ENCODE measurements at places on chromosomes 4 and X.

DNA sequence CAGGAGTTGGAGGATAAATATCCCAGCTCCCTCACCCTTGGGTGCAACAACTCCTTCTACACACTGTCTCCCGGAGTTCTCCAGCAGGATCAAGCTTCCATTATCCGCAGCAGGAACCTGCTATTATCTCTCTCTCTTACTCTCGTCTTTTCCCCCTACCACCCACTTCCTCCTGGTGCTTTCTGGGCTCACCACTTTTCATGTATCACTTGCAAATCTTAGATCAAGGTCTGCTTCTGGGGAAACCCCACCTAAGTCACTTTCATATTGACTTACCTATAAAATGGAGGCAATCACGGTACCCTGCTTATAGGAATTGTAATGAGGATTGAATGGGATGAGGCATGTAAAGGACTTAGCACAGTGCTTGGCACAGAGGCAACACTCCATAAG lies 589.5 kb downstream of the BCOR start:
- no peak for DNase-seq

- no peak for DNase-seq
Observed at GRCh38 chrX:12488220-12488619, 303.0 kb upstream of the PRPS2 start.

DNA sequence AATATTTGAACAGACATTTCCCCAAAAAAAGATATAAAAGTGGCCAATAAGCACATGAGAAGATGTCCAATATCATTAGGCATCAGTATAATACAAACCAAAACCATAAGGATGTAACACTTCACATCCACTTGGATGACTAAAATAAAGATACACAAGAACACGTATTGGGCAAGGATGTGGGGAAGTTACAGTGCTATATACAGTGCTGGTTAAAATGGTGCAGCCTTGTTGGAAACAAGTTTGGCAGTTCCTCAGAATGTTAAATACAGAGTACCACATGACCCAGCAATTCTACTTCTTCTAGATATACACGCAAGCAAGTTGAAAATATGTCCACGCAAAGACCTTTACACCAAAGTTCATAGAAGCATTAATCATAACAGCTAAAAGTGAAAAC lies 58.9 kb downstream of the HAUS3 start:
- DNase-seq = no peak

GRCh38 chr4:105162123-105162796 lies 15.6 kb downstream of the TET2 start:
- no peak for DNase-seq

- no peak for DNase-seq
Observed at GRCh38 chr4:110188113-110188512, 10.3 kb downstream of the ELOVL6 start.

GRCh38 chr4:149785696-149786431 lies 29.8 kb downstream of the IQCM start:
- no peak for DNase-seq

- DNase-seq = no peak
Observed at GRCh38 chr4:166903408-166903807, 330.9 kb downstream of the SPOCK3 start.

DNA sequence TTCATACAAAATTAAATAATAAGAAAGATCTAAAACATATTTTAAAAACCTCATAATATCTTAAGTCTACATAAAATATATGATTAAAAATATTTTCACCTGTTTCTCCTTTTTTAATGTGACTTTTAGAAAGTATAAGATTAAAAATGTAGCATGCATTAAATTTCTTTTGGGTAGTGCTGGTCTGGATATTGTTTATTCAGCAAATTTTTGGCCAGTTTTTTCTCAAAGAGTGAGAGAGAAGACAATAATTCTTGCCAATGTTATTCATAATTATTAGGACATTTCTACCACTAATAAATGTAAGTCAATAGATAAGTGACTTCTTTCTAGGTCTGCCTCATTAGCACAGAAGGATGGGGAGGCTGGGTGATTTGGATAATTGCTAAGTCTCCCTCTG lies 14.1 kb downstream of the MAGEB1 start:
- no peak for DNase-seq

DNA sequence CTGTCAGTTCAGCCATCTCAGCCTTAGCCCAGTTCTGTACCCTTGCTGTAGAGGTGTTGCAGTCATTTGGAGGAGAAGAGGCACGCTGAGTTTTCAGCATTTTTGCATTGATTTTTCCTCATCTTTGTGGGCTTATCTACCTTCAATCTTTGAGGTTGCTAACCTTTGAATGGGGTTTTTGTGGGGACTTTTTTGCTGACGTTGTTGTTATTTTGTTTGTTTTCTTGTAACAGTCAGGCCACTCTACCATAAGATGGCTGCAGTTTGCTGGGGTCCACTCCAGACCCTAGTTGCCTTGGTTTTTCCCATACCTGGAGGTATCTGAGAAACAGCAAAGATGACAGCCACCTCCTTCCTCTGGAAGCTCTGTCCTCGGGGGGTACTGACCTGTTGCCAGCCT lies 22.8 kb upstream of the TMEM271 start:
- no peak for DNase-seq

- DNase-seq = peak; percentile 90
Observed at GRCh38 chr4:88592600-88593448, 544 bp downstream of the HERC3 start.

GRCh38 chr4:77376788-77377460 lies 219.9 kb downstream of the CCNG2 start:
- DNase-seq = no peak

- no peak for DNase-seq
Observed at GRCh38 chrX:153409414-153410101, 1.7 kb upstream of the ZFP92 start.

DNA sequence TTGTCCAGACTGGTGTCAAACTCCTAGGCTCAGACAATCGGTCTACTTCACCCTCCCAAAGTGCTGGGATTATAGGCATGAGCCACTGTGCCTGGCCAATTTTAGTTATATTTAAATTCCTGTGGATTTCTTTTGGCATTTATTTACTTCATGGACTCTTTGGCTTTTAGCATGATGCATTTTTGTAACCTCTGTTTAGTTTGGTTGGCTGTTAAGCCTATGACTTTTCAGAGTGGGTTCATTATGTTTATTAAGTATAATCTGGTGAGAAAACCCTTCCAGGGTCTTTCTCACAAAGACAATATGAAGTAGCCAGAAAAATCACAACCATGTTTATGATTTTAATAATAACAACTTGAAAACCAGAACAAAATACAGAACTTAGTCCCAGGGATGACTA lies 49.4 kb downstream of the USP38 start:
- no peak for DNase-seq

DNA sequence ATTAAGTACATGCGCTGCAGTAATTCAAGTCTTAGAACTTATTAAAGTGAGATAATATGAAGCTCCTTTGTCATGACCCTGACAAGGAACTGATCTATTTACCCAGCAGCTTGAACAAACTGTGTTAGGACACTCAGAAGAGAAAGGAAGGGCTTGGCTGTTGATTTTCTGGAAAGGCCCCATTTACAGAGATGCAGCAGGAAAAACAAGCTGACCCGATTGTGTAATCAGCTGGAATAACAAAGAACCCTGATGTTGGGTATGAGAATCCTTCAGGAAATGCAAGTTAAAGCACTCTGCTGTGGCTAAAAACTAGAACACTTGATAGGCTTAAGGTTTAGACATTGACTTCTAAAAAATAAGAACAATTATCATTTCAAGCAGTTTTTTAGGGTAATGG lies 64.8 kb downstream of the TBC1D9 start:
- DNase-seq = no peak

- no peak for DNase-seq
Observed at GRCh38 chrX:71215338-71215912, 7.6 kb upstream of the GJB1 start.

- no peak for DNase-seq
Observed at GRCh38 chrX:118499295-118499694, 3.7 kb downstream of the DOCK11 start.

- DNase-seq = no peak
Observed at GRCh38 chr4:158995040-158995439, 107.8 kb upstream of the RAPGEF2 start.

DNA sequence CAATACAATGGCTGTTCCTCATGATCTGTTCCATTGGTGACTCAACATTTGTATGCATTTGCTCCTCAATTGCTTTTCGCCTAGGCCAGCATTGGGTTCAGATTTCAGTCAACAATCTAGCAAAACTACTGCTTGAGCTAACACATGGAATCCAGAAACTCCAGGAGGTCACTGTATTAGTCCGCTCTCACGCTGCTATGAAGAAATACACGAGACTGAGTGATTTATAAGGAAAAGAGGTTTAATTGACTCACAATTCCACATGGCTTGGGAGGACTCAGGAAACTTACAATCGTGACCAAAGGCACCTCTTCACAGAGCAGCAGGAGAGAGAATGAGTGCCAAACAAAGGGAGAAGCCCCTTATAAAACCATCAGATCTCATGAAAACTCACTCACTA lies 67.1 kb downstream of the RXFP1 start:
- DNase-seq = no peak

DNA sequence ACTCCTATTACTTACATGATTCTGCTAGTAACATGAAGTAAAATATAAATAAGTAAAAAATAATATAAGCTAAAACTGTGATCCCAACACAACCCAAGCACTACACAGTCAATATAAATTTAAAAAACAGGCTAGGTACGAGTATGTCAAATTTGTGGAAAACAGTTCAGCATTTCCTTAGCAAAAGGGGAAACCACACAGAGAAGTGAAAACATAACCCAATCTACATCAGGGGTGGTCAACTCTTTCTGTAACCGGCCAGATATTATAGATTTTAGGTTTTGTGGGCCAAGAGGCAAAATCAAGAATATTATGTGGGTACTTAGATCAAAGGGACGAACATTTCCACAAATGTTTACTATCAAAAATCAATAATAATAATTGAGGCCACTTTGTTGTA lies 70.1 kb downstream of the CHST7 start:
- no peak for DNase-seq

GRCh38 chr4:83361416-83362103 lies 26.9 kb upstream of the HPSE start:
- no peak for DNase-seq

- DNase-seq = no peak
Observed at GRCh38 chrX:49844611-49845010, 15.5 kb downstream of the PAGE4 start.

DNA sequence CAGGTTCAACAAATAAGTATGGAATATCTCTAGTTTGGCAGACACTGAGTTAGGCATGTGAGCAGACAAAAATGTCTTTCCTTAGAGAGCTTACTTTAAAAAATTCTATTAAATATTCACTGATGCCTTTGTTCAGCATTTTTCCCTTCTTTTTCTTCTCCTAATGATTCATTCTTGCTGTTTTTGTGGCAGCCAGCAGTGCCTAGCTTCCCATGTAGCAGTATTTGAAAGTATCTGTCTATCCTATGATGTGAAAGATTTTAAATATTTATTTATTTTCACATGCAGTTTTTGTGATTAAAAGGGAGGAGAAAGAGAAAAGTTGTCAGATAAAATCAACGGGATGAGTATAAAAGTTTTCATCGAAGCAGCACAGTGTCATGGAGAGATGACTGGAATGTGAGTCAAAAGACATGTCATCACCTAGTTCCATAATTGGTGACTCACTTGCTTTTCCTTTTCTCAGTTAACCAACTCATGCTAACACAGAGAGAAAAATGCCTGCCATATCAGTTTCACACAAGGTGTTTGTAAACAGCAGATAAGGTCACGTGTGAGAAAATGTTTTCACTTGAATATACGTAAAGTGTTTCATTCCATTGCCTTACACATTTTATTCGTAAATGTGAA lies 69.8 kb downstream of the BMPR1B start:
- DNase-seq = no peak

- DNase-seq = no peak
Observed at GRCh38 chr4:138035781-138036258, 206.3 kb downstream of the SLC7A11 start.

GRCh38 chrX:43870758-43871419 lies 11.4 kb downstream of the MAOB start:
- peak; percentile 6 for DNase-seq

GRCh38 chr4:94577136-94577535 lies 125.4 kb downstream of the PDLIM5 start:
- no peak for DNase-seq

GRCh38 chr4:4872314-4872903 lies 12.9 kb downstream of the MSX1 start:
- no peak for DNase-seq

- DNase-seq = no peak
Observed at GRCh38 chrX:13386636-13387035, 66.8 kb upstream of the ATXN3L start.

DNA sequence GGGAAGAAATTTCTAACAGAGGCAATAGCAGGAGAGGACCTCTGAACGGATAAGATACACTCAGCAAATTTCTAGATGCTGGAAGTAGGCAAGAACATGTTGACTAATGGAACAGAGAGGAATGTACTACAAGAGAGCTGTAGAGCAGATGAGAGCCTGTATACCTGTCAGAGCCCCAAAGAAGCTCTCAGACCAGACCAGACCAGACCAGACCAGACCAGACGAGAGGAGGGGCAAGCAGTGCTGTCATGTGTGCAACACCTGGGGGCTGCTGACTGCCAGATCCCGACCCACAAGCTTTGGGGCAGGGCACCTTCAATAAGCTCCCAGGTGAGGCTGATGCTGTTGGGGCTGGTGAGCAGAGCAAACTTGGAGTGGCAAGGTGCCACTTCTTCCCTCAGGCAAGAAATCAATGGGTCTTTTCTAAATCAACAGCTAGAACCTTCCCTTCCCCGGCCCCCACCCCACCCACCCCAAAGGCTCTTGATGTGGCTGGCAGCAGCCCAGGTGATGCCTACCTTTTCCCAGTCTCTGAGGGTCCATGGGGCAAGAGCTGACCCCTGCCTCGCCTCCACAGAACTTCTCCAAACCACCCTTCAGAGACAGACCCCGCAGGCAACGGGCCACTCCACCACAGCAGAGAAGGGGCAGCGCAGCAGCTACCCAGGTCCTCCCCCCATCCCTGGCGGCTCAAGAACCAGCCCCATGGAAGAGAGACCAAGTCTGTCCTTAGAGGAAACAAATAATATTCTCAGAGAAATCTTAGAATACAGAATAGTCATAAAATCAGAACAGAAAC lies 32.7 kb downstream of the MECP2 start:
- DNase-seq = no peak

DNA sequence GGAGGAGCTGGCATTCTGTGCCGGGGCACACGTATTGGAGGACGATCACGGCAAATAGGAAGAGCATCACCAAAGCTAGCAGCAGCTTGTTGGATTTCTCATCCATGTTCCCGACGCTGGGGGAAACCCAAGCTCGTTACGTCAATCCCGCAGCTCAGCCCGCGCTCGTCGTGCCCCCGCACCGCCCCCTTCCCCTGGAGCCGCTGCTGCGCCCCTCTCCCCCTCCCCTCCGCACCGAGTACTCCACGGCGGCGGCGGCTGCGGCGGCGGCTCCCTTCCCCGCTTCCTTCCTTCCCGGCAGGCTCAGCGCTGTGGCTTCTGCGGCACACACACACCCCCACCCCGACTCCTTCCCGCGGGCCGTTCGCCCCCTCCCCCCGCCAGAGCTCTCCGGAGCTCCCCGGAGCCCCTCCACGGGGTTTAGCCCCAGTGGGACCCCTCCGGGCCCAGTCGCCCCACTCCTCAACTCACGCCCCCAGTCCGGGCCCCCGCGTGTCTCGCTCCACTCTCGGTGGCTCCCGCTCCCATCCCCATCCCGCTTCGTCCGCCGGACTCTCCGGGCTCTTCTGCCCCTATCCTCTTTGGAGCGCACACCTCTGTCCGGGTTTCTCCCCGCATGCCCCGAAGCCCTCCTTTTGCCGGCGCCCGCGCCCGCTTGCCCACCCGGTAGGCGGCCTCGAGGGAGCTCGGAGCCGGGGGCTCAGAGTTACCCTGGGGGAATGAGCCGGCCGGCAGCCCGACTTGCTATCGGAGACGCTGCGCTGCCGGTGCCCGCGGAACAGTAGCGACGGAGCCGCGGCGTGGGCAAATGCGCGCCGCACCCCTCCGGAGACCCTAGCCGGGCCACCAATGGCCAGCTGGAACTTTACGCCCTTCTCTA lies 978 bp downstream of the HS6ST2 start:
- DNase-seq = peak; percentile 8

Measured in activated CD4-positive, alpha-beta T cell treated with anti-CD3 and anti-CD28 coated beads for 48 hours (primary cell).